ENCODE measurements at places on chromosomes 11 and 22. TPM values are rescaled to one million over a fixed set of nuclear protein-coding genes. Genes with fewer than 3 reads are reported as not detected.

The FOLH1 gene
- polyA plus RNA-seq = 0.50 TPM

The MMP12 gene
- polyA plus RNA-seq = 2.5 TPM

The OR56A5 gene
- not detected for polyA plus RNA-seq

The TEX54 gene
- polyA plus RNA-seq = not detected

The BRSK2 gene
- polyA plus RNA-seq = 0.35 TPM

The PHOX2A gene
- not detected for polyA plus RNA-seq

The ACCS gene
- 6.4 TPM for polyA plus RNA-seq
